ENCODE measurements at places on chromosomes 3 and 15. TPM values are rescaled to one million over a fixed set of nuclear protein-coding genes. Genes with fewer than 3 reads are reported as not detected.

NME9 gene
- total RNA-seq = not detected

HYAL1 gene
- total RNA-seq = 0.07 TPM

SLC12A1 gene
- not detected for total RNA-seq

SUMF1 gene
- 7.1 TPM for total RNA-seq

SYNPR gene
- not detected for total RNA-seq

TMEM45A gene
- 0.32 TPM for total RNA-seq

All from T-helper 2 cell treated with Interferon-gamma antibody and Interleukin-4, amounts not matched to agents 100 ng/mL and 5 ng/mL, for 36 hours (primary cell).